Activated CD8-positive, alpha-beta memory T cell treated with anti-CD3 and anti-CD28 coated beads, Interleukin-2, amount 50 U/mL, for 4 hours (primary cell): ENCODE measurements at places on chromosomes 5 and 9.

DNA sequence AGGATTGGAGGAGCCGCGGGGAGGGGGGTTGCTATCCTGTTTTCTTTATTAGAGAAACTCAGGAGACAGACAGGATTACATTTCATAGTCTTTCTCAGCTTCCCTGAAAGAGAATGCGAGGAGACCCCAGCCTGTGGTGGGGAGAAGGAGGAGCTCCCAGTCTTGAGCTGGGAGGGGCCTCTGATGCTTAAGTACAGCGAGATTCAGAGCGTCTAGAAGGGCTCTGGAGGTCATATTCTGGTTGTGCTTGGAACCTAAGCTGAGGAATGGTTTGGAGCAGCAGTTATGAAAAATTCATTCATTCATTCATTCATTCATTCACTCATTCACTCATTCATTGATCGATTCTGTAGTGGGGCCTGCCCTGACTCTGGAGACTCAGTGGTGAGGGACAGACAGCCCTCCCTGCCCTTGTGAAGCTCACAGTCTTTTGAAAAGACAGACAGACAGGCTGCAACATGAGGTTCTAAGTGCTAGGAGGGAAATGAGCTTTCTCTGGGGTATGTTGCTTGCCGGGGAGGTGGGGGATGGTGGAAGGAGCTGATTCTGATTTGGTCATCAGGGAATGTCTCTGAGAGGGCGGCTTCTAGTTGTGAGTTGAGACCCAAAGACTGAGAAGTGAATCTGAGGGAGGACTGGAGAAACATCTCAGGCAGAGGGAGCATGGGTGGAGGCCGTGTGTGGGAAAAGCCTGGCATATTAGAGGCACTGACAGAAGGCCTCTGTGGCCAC lies 2.5 kb upstream of the SPRY4 start:
- no peak for DNase-seq

DNA sequence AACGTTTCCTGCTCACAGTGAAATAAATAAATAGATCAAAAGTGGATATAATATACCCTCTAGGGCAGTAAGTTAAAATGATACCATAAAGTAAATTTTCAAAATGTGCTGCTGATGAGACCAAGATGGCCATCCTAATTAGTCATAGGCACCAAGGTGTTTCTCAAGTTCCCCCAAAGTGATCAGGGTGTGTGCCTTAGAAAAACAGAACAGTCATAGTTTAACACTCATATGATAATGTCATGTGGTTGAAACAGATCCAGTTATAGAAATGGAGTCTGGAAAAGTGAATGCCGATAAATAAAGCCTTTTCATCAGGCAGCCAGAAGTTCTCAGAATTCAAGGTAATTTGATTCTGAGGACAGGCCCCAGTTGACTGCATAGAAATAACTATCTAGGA lies 161.5 kb upstream of the CDKN2B start:
- no peak for DNase-seq

DNA sequence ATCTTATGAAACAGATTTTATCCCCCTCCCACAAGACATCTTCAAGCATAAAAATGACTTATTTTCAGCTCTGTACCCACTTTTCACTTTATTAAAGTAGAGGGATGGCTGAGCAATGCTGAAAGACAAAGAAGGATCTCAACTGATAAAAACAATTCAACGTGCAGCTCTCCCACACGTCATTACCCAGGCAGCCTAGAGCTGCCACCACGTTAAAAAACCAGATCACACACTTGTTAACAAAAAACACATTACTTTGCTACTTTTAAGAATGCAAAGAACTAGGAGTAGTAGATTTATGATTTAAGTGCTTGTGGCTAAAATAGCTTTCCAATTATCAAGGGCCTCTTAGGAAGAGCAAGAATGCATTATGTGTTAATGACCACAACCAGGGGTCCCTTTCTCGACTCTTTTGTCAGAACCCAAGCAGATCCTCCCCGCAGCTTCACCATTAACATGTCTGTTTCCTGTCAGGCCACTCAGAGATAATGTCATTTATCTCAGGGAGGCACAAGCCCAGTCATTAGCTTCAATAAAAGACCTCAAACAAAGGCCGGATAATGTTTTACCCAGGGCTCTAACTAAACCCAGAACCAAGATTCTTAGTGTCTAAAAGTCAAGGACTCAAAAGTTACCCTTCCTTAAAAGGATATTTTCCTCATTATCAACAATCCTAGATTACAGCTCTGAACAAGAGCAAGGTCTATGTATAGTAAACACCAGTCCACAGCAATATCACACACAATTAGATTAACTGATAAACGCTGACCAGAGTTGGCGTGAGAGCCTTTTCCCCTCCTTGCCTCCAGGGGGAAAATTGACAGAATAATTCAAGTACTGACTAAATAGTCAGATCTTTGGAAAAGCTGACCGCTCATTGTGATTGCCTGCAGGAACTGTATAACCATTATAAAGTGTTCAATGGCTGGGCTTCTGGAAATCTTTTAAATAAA lies 7.5 kb downstream of the ZNF608 start:
- DNase-seq, result no peak

GRCh38 chr9:109889456-109889855 lies 109.5 kb downstream of the PALM2AKAP2 start:
- no peak for DNase-seq

DNA sequence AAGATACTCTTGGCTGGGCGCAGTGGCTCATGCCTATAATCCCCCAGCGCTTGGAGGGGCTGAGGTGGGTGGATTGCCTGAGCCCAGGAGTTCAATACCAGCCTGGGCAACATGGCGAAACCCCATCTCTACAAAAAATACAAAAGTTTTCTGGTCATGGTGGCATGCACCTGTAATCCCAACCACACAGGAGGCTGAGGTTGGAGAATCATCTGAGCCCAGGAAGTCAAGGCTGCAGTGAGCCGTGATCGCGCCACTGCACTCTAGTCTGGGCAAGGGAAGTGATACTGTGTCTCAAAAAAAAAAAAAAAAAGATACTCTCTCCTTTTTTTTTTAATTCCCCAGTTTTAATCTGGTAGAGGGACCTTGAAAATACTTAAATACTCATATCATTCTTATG lies 15.0 kb downstream of the ANKRD33B start:
- no peak for DNase-seq

- DNase-seq, result no peak
These were observed 1.2 kb upstream of the OMD start for GRCh38 chr9:92425474-92425873.

GRCh38 chr5:61019642-61020041 lies 74.6 kb downstream of the NDUFAF2 start:
- DNase-seq, result no peak

DNA sequence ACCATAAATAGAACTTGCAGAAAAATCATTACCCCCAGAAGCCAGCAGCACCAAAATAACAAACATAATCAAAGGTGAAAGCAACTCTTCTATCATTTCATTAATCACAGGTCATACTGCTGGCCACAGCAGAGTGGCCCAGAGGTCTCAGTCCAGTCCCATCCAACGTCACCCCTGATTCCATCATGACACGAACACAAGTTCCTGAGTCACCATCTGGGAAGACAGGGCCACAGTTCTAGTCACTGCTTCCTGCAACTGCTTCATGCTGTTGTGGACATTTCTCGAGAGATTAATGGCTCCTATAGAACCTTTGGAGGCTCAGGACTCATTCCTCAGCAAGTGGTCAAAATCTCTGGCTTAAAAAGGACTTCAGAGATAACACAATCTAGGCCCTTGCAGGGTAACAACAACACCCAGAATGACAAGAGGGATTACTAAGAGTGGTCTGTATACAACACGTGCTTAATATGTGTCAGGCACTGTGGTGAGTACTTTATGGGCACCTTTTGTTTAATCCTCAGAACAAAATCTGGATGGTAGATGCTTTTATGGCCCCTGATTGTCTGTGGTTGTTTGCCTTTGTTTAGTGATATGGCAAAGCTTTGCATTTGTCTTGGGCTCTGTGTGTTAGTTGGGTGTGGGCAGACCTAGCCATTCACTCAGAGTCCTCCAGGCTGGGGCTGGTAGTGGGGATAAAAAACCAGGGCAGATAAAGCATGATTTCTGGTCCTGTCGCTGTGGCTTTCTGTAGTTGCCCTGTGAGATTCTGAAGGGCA lies 184.3 kb downstream of the DAB2IP start:
- DNase-seq, result no peak

- no peak for DNase-seq
These were observed 764 bp upstream of the GRIN1 start for GRCh38 chr9:137138058-137138721.

GRCh38 chr9:127979333-127980059 lies 1.3 kb downstream of the EEIG1 start:
- no peak for DNase-seq

DNA sequence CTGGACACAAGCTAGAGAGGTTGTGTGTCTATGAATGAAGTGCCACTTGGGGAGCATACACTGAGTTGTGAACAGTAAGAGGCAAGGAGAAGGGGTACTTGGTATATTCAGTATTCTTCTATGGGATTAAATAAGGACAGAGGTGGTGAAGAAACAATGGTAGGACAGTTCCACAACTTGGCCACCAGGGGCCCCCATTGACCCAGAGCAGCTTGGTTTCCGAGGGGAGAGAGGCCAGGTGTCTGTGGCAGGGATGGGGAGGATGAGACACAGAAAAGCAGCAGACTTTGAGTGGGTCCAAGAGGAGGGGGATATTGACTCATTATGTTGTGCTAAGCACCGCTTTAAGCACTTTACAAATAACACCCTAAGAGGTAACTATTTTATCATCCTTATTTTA lies 220.6 kb downstream of the MELK start:
- no peak for DNase-seq
